ENCODE measurements at places on chromosomes 3 and 15. TPM values are rescaled to one million over a fixed set of nuclear protein-coding genes. Genes with fewer than 3 reads are reported as not detected.

SRGAP3 gene
- 6.4 TPM for total RNA-seq

ZMYND10 gene
- 0.07 TPM for total RNA-seq

IL20RB gene
- total RNA-seq: 0.12 TPM

GALNT15 gene
- 7.0 TPM for total RNA-seq
